ENCODE measurements at places on chromosomes 1 and 21.
A peak's percentile ranks its signal among the peaks of the same experiment; 100 is the strongest.

DNA sequence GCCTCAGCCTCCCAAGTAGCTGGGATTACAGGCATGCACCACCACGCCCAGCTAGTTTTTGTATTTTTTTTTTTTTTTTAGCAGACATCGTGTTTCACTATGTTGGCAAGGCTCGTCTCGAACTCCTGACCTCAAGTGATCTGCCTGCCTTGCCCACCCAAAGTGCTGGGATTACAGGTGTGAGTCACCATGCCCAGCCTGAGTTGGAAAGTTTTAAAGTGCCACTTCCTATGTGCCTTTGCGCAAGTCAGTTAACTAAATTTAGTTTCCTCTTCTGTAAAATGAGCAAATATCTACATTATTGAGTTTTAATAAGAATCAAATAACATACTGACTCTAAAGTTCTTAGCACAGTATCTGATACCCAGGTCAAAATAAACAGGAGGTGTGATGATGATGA is 12.4 kb downstream of the SLC19A2 start:
- H3K36me3 ChIP-seq = no peaks in the 10 kb centered on the region
- no peak for DNase-seq
- no peaks in the 10 kb centered on the region for H3K27me3 ChIP-seq
- H3K27ac ChIP-seq = no peak overlapping the region

DNA sequence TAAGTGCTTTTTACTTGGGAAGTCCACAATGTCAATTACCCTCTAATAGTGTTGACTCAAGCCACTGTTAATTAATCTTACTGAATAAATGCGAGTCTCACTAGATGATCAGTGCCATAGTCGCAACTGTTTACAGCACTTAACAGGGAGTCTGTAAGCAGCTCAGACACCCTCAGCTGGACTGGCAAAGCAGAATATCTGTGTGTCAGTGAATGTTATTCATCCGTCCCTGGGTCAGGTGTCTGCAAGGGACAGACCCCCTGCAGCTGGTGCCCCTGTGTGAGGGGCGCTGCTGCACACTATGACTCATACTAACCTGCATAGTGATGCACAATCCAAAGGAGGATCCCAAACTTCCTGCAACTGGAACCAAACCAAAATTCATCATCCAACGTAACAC is 306.5 kb downstream of the HHIPL2 start:
- no peak overlapping the region for H3K27ac ChIP-seq
- no peak overlapping the region for H3K4me3 ChIP-seq
- no peaks in the 10 kb centered on the region for H3K36me3 ChIP-seq
- peaks cover 5% of the 10 kb centered on the region for H3K4me1 ChIP-seq

DNA sequence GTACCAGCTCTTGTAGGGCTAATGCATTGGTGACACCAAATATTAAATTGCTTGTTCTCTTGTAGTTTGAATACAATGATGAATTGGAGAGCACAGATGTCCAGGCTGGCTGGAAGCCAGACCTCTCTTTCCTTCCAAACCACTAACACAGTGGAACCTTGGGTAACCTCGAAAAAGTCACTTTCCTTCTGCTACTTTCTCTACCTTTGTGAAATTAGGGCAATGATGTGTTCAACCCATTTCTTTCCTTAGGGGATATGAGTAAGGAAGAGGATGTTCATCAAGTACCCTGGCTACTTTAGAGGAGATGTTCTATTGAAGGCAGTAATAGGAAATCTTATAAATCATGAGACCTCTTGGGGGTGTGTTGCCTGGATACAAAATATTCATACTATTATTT is 55.7 kb downstream of the XCL2 start:
- H3K36me3 ChIP-seq = no peaks in the 10 kb centered on the region
- H3K27me3 ChIP-seq = no peaks in the 10 kb centered on the region
- peak; percentile 66 for DNase-seq
- H3K27ac ChIP-seq = no peak overlapping the region
- peaks cover 9% of the 10 kb centered on the region for H3K4me1 ChIP-seq

DNA sequence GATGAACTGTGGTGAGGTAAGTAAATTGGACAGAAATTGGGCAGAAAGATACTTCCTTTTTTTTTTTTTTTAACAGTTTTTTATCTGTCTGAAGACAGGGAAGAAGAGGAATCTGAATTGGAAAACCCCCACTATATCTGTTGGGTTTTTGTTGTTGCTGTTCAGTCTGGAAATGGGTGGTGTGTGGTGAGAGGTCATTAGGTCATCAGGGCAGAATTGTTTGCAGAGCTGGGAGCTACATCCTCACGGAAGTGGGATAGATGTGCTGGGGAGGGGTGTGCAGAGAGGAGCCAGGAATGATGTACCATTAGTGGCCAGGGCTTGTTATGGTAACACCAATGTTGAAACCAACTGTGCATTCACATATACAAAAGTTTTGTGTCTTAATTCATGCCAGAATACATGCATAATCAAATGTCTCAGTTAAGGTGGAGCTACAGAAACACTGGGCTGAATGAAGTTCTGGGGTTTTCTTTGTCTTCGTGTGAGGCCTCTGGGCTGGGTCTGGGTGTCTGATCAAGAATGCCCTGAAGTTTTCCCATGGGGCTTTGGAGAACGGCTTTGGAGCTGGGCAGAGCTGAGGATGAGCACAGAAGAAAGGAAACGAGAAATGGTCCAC is 12.4 kb downstream of the USP25 start:
- H3K27me3 ChIP-seq = no peaks in the 10 kb centered on the region
- no peak overlapping the region for H3K4me3 ChIP-seq
- no peak overlapping the region for H3K27ac ChIP-seq
- peak; percentile 12 for DNase-seq

DNA sequence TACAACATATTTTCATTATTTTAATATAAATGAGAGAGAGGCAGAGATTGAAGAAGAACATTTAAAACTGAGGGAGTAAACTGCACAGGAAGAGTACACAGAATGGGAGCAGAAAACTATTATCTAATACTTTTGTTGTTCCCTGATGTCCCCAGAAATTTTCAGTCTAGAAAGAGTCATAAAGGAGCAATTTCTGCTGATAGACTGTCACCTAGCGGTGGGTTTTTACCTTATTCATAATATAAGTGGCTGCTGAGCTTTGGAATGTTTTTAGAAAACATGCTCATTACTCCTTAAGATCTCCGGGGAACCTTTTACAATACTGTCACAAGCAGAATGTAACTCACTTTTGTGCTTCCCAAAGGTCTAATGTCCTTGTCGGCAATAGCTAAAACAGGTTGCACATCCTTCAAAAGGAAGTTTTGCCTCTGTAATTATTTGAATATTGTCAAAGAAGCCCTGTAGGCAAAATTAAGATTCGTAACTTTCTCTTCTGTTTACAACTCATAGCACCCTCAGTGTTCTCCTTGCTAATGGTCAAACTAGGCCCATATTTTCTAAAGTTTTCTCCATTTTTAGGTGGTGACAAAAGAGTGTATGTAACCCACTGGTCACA is 4.9 kb upstream of the NPL start:
- peaks cover 19% of the 10 kb centered on the region for H3K27me3 ChIP-seq
- peaks cover 6% of the 10 kb centered on the region for H3K4me1 ChIP-seq
- no peak for DNase-seq
- H3K36me3 ChIP-seq = no peaks in the 10 kb centered on the region

DNA sequence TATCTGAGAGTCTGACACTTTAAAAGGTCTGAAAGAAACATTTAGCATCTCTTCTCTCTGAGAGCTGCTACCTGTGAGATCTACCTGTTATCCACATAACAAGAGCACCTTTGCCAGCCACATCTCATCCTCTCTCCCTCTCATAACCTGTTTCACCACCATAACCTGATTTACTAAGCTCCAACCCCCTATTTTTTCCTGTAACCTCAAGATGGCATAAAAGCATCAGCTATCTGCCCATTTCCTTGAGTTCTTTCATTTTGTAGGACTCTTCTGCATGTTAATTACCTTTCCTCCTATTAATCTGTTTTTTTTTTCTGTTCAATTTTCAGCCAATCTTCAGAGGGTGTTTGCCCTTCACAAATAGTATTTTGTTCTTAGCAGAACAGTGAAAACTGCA is 136.5 kb upstream of the KCNK1 start:
- no peaks in the 10 kb centered on the region for H3K4me1 ChIP-seq
- no peaks in the 10 kb centered on the region for H3K36me3 ChIP-seq
- DNase-seq = no peak
- H3K27me3 ChIP-seq = no peaks in the 10 kb centered on the region
- no peak overlapping the region for H3K27ac ChIP-seq
